ENCODE measurements at places on chromosomes 4 and X.

DNA sequence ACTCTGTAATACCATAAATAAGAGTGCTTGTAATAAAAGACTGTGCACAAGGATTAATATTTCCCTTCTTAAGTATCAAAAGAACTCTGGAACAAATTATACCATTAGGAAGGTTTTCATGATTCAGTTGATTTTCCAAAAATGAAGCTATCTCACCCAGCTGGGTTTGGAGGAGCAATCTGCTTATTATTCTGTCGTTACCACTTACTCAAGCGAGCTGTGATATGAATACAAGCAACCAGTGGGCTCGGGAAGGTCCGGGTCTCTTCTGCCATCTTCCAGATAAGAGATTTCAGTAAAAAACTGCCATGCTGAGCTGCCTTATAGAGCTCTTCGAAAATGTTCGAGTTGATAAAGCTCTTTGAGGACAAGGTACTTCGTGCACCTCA, 15.3 kb downstream of the SMIM20 start:
- no peak for DNase-seq

DNA sequence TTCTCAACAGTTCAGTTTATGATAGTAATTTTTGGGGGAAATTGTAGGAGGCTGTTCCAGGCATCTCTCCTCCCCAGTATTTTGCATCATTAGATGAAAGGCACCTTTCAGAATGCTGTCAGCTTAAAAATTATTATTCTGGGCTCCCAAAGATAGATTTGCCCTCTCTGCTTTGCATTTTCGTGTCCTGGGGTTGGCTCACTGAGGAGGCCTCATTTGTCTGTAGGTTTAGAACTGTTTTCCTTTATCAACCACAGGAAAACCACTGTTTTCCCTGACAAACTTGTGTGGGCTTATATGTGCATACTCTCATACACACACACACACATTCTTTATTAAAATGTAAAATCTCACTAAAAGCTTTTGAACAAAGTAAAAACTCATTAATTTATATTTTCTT, 197.2 kb upstream of the VCX3A start:
- no peak for DNase-seq

DNA sequence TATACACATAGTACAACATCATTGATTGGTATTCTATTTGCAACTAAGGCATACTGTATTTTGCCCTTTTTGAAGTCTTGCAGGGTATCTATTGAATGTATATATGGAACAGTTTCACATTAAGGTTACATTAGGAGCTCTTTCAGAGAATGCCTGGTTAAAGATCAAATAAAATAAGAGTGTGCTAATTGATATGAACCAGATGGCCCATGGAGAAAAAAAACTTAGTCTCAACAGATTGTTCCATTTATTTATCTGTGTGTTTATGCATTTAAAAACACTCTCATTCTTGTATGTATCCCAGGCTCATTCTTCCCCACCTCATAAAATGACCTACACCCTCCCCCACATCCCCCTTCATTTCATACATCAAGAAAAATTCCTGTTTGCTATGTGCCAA, 35.2 kb upstream of the GRIA2 start:
- DNase-seq = no peak

DNA sequence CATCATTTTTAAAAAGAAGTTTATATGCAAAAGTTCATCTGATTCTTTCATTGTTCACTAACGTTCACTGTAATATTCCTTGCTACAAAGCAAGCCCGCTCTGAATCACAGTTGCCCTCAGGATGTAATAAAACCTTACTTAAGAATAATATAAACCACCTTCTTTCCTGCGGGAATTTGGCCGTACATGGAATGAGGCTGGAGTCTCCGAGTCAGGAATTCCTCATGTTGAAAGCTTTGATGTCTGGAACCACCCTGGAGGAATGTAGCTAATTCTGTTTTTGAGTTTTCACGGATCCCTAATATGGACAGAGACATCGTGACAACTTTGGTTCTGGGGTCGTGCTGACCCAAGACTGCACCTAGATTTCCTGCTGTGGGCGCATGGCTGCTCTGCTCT, 58.5 kb downstream of the CRLF2 start:
- DNase-seq = no peak

GRCh38 chr4:122899682-122900081, 22.7 kb downstream of the NUDT6 start:
- no peak for DNase-seq

All from frontal cortex (tissue), 4 donors.